ENCODE measurements at places on chromosomes 5 and 9.

- DNase-seq, result no peak
These were observed 207.7 kb downstream of the SREK1 start for GRCh38 chr5:66351813-66352212.

DNA sequence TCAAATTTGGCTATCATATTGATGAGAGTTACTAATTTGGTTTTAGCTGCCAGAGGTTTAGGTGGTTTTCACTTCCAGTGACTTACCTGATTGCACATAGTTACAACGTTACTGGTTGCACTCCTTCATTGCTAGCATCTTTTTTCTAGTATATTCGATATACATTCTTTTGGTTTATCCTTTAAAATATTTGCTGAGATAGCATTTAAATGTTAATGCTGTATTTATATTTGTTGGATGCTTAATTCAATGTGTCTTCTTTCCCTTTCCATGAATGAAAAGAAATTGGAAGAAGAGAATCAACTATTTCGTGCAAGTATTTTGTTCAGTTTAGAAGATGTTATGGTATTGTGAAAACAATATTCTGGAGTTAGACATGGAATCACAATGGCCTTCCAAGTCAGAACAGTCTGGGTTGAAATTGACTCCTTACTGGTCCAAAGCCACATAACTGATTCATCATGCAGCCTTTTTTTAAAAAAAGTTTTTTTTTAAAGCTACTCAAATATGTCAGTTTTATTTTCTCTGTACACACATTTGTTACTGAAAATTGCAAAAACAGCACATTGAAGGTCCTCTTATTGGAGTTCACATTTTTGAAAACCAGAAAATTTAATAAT lies 2.2 kb downstream of the SPIN1 start:
- DNase-seq, result no peak

- DNase-seq, result no peak
These were observed 379.5 kb upstream of the KLF4 start for GRCh38 chr9:107869111-107869510.

DNA sequence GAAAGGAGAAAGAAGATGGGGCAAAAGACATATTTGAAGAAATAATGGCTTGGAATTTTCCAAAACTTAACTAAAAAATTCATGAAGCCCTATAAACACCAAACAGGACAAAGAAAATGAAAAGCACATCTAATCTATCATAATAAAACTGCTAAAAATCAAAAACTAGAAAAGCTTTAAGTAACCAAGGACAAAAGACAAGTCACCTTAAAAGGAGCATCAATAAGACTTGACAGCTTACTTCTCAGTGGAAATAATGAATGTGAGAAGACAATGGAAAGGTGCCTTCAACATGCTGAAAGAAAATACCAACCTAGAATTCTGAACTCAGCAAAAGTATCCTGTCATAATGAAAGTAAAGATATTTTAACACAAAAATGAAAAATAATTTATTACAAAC lies 27.0 kb downstream of the GTF3C4 start:
- no peak for DNase-seq
